ENCODE measurements at places on chromosomes 13 and 19.

DNA sequence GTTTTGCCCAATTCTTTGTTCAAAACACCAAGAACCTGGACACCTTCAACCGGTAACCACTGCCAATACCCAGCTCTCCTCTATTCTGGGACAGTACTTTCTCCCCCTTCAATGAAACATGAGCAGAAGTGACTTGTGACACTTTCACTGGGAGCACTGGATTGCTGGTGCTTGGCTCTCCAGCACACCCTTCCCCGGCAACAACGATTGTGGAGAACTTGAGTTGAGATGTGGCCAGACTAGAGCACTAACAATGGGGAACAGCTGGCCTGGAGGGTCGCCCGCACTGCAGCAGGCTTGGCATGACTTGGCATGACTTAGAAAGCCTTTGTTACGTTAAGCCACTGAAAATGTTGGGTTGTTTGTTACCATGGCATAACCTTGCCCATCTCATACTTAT is 7.5 kb upstream of the B3GLCT start:
- DNase-seq = no peak

- DNase-seq = no peak
Observed at GRCh38 chr19:15330801-15331418, 1.4 kb downstream of the BRD4 start.

DNA sequence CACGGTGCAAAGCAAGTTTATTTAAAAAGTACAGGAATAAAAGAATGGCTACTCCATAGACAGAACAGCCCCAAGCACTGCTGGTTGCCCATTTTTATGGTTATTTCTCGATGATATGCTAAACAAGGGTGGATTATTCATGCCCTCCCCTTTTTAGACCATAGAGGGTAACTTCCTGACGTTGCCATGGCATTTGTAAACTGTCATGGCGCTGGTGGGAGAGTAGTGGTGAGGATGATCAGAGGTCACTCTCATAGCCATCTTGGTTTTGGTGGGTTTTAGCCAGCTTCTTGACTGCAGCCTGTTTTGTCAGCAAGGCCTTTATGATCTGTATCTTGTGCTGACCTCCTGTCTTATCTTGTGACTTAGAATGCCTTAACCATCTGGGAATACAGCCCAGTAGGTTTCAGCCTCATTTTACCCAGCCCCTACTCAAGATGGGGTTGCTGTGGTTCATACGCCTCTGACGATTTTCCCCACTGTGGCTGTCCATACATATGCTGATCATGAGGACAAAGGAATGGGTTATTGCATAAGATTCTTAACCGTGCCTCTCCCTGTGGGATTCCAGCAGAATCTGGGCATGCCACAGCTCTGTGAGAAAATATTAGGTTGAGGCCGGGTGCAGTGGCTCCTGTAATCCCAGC is 36.9 kb upstream of the ZNF507 start:
- no peak for DNase-seq

GRCh38 chr19:19268453-19269385 is 4.4 kb downstream of the TM6SF2 start:
- no peak for DNase-seq

- DNase-seq = no peak
Observed at GRCh38 chr13:83386609-83387008, 495.7 kb downstream of the SLITRK1 start.

DNA sequence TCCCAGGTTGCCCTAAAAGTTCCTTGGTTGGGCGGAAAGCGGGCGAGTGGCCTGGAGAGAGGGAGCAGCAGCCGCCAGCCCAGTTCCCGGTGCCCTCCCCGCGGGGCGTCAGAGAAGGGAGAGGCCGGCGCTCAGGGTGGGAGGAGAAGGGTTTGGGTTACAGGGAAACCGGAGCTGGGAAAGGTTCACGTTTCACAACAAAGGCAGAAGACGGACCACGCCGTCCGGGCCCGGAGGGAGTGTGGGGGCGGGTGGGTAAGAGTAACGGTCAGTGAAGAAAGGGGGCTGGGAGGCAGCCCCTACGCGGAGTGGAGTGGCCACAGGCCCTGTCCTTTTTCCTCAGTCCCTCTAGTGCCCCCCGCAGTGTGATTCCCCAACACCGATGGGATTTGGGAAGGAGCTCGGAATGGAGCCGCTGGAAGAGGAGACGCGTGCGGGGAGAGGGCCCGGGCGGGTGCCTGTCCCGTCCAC is 1.6 kb downstream of the SIX5 start:
- DNase-seq = no peak

GRCh38 chr13:99203601-99204579 is 3.2 kb downstream of the UBAC2 start:
- no peak for DNase-seq

- no peak for DNase-seq
Observed at GRCh38 chr13:73245246-73245645, 186.4 kb downstream of the KLF5 start.

All from activated CD8-positive, alpha-beta memory T cell treated with anti-CD3 and anti-CD28 coated beads for 48 hours (primary cell).